ENCODE measurements at places on chromosomes 6 and 20.

DNA sequence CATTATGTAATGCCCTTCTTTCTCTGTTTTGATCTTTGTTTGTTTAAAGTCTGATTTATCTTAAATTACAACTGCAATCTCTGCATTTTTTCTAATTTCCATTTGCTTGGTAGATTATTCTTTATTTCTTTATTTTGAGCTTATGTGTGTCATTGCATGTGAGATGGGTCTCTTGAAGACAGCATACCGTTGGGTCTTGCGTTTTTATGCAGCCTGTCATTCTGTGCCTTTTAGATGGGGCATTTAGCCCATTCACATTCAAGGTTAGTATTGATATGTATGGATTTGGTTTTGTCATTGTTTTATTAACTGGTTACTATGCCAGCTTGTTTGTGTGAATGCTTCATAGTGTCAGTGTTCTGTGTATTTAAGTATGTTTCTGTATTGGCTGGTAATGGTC is 84.9 kb upstream of the HMGCLL1 start:
- no peak for DNase-seq

DNA sequence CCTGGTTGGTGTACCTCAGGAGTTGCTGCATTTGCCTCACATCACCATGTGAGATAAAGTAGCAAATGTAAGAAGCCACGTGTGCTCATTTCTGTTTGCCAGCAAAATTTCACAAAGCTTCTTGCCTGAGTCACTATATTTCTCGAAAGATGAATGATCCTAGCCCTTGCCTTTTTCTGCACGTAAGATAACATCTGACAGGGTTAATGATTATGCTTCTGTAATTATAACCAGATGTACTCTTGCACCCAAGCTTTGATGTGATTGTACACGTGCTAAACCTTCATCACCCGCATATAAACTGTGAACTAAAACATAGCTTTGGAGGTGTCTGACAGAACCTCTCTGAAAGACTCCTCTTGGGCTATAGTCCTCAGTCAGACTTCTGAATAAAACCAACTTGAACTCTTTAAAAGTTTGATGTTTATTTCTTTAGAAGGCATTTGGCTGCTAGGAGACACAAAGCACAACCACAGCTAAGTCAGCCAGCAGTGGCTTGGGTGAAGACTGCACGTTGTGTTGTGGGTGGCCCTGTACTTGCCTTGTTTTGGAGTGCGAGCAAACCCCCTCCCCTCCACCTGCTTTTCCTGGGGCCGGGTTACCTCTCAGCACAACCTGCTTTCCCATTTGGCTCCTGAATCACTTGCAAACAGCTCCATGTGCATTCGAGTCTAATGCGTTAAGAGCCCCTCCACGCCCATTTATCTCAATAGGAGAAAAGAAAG is 19.3 kb downstream of the PROKR2 start:
- no peak for DNase-seq

GRCh38 chr6:127690092-127690491 is 113.1 kb downstream of the C6orf58 start:
- no peak for DNase-seq

DNA sequence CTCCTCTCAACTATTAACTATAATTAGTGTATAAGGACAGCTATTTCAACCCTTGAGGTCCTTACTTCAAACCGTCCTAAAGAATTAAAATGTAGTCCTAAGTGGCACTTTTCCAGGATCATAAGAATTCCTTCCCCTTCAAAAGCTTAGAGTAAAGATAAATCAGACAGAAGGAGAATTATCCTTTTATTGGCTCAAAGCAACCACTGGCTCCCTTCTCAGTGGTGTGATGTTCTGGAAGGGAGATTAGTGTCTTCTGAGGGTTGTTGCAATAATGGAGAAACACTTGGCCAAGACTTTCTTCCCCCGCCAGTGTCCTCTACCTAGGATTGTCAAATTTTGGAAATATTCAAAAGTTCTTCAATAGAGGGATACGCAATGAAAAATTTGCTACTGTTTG is 89.1 kb upstream of the PLEKHG1 start:
- DNase-seq: no peak

DNA sequence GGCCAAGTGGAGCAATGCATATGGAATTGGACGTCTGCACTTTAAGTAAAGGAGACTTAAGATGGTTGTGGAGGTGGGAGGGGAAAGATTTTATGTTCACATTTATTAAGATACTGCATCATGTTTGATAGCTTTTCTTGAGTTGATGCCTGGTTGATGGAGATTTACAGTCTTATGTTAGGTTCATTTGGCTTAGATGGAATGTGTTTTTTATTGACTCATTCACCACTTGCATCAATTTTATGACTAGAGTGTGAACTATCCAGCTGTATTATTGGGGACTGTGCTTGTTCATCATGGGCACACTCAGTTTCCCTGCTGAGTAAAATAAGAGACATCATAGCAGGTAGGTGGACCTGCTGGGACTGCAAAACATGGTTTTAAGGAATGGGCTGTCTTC is 91.2 kb upstream of the SCP2D1 start:
- DNase-seq: no peak

GRCh38 chr6:75290136-75290945 is 5.7 kb upstream of the TMEM30A start:
- no peak for DNase-seq

DNA sequence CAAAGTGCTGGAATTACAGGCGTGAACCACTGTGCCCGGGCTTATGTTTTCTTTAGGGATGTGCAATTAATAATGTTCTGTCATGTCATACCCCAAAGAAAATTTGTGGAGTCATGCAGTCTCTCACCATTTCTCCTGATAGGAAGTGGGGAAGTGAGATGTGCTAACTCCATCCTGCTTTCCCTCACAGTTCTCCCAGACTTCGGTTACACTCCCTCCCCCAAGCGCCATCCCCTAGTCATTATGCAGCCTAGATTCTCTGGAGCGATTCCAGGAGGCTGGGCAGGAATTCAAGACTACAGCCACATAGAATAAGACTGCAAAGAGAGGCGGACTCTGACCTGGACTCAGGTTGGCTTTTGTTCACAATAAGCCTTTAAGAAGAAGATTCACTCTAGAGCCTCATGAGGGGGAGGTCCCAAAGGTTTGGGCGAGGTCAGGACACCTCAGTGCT is 271.4 kb downstream of the ALDH8A1 start:
- no peak for DNase-seq
